ENCODE measurements at places on chromosomes 7 and 10.

- no peak for DNase-seq
These were observed 110.1 kb downstream of the CCNY start for GRCh38 chr10:35446439-35446838.

DNA sequence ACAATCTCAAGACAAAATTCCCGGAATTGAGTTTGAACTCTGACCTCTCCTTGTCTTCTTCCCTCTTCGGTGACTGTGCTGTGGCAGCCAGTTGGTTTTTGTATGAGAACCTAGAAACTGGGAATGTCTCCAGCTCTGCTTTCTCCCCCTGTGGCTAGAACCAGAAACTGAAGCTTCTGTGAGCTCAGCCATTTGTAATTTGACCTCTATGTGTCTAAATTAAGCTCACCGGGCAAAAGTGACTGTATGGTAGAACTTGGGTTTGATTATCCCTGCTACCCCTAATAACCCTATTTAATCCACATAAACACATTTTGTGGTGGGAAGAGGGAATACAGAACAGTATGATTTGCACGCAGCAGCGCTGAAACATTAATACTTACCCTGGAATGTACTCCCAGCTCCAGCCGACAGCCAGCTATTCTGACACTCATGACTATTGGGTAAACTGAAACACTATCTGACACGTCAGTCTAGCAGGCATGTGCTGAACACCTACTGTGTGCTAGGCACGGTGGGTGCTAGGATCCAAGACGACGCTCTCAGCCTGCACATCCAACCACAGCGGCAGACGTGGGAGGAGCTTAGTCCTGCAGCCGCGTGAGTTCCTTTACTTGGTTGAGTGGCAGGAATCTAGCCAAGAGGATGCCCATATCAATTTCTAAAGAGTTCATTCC is 324.8 kb downstream of the SFMBT2 start:
- DNase-seq = no peak

- DNase-seq = no peak
These were observed 54.3 kb downstream of the ERCC6 start for GRCh38 chr10:49484486-49485235.

- no peak for DNase-seq
These were observed 12.0 kb upstream of the GSAP start for GRCh38 chr7:77427996-77428603.

DNA sequence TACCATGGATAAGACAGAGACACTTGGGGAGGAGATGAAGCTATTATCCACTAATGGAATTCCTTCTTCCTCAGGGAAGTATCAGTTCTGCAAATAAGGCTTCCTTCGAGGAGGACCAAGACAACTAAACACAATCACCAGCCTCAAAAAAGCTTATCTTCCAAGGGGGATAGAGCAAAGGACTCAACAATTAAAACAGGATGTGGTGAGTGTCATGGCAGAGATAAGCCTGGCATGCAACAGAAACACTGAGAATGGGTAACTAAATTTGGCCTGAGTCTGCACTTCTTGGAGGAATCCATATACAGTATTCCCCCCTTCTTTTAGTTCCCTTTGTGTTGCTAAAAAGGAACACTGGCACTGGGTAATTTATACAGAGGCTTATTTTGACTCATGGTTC is 1285.2 kb downstream of the GATA3 start:
- no peak for DNase-seq

GRCh38 chr10:84352251-84352842 is 24.0 kb downstream of the CCSER2 start:
- DNase-seq = peak; percentile 47

DNA sequence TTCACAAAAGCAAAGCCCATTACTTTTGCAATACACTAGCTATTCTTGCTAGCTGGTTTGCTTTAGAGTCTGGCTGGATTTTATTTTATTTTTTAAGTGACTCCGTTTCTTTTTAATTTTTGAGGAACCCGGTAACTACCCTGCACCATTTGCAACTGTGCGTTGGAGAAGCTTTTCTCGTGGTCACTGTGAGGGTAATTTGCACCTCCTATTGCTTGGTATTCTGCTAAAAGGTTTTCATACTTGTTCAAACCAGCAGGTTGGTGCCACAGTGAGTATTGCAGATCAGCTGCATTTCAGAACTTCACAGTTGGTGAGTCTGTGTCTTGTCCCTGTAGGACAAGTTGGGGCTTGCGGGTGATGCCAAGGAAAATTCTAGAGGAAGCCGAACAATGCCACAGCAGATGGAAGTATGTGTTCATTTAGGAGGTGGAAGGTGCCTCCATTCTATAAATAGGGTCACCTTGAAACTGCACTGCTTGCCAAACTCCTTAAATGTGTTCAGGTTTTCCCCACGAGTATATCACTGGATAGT is 3.9 kb upstream of the NMT2 start:
- no peak for DNase-seq

DNA sequence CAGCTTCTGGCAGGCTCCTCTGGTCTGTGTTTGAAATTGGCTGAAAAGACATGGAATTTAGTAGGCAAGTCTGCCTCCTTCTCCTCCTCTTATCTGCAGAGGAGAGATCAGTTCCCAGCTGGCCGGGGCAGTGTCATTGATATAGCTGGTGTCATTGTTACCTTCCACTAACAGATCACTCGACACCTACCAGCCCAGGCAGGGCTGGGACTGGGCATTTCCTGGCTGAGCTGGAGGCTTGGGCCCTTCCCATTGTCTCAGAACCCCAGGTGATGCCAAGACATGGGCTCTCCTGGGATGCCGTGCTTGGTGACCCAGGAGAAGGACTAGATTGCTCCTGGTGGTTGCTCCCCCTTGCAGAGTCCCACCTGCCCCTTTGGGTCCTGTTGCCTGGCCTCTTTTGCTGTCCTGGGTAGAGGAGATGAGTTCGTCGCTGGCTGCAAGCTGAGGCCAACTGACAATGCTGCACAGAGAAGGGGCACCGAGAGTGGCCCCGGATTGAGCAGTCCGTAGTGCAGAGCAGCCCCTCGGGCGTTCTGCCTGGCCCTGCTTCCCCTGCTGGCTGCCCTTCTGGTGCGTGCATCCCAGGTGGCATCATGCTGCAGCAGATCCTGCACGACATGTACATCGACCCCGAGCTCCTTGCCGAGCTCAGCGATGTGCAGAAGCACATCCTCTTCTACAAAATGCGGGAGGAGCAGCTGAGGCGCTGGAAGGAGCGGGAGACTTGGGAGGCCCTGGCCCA is at the start of gene SH2D4B:
Gene SH2D4B, plus strand, starts transcription at position 167 of the 745 bp plus-strand sequence. Its CDS starts 430 bp downstream, at position 597.
- DNase-seq = no peak

DNA sequence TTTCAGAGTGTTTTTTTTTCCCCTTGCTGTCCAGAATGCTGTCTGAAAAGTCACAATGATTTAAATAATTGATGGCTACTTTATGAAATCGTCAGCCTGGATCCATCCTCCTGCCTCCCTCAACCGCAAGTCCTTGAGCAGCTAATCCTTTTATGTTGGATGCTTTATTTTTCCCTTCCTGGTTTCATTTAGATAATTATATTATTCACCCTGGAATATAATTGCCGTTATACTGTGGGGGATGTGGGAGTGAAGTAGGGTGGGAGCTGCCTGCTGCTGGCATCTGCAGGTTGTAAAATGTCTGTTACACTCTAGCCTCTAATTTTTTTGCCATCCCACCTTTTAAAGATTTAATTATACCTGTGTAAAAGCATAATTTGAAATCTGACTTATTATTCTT is 290.5 kb upstream of the LRGUK start:
- DNase-seq = no peak

DNA sequence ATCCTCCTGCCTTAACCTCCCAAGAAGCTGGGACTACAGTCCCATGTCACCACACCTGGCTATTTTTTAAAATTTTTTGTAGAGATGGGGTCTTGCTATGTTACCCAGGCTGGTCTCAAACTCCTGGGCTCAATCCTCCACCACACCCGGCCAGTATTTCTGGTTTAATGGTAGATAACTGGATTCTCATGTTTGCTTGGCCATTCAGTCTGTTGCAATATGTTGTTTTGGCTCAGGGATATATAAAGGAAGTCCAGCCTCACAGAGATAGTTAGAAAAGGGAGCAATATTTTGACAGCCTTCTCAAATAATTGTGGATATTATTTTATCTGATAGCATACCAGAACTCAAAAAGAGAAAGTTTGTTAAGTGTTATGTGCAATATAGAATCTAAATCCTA is 82.4 kb downstream of the BTAF1 start:
- no peak for DNase-seq

DNA sequence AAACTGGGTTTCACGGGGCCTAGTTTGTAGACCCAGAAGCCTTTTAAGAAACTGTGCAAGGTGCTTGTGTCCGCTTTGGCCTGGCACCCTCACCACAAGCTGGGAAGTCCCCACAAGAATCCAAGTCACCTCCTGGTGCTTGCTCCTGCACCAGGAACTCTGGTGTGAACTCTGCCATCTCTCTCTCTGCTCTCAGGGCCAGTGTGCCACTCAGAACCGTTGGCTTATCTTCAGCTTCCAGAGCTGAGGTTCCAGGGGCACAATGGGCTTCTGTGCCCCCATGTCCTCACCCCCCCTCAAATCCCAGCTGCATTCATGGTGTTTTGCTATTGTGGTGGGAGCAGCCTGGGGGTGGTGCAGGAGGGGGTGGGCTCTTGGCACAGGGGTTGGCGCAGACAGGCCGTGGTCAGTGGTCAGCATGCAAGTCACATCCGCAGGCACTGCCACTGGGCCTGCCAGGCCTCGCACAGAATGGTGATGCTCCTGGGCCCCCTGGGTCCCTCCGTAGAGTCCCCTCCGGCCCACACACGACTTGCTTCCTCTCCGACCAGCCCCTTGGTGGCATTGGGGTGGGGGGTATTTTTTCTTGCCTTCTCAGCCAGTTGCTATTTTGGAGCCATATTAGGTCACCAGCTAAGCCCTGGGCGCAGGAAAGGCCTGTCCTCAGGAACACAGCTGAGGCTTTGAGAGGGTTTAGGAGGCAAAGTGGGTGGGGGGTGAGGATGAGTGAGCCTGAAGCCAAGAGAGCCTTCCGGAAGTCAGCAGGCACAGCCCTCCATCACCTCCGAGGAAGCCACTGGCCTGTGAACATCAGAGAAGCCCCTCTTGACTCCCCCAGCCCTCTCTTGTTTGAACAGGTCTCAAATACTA is 3.0 kb downstream of the ZCCHC24 start:
- DNase-seq = no peak

DNA sequence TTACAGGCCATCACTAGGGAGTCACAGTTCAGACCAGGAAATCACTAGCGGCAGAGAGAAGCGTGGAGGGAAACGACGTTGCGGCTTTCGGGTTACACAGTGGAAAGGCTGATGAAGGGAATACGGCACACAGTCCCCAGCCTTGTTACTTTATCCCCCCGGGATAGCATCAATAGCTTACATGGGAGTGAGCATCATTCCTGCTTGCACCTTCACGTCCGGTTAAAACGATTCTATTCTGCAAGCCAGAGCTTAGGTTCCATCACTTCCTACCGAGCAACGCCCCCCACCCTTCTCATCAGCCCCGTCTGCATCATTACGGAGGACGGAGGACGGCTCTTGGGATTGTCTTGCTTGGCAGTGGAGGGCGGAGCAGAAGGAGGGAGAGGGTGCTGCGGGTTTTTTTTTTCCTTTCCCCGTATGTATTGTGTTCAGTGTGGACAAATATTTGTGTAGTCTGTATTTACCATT is 124.9 kb downstream of the CLEC2L start:
- DNase-seq = no peak

Measured in erythroblast (primary cell).